ENCODE measurements at places on chromosomes 12 and 14.

- peak; percentile 21 for DNase-seq
These were observed 129.8 kb upstream of the KRR1 start for GRCh38 chr12:75641031-75641780.

GRCh38 chr12:25417071-25417470 lies 136.0 kb downstream of the LMNTD1 start:
- no peak for DNase-seq

DNA sequence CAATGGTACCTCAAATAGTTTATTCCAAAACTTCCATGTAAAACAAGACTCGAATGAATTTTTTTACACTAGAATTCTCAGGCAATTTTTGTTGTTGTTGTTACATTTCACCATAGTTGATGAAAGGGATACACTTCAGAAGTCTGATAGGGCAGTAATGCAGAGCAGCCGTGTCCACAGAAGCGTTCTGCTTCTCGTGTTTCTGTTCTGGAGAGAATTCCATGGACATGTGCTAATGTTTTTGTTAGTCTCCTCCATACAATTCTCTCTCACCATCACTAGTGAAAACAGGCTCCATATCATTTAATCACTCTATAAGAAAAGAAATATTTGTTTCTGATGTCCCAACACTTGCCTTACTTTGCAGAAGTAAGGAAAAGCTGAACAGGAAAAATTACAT lies 606.1 kb downstream of the SLC16A7 start:
- DNase-seq = no peak

DNA sequence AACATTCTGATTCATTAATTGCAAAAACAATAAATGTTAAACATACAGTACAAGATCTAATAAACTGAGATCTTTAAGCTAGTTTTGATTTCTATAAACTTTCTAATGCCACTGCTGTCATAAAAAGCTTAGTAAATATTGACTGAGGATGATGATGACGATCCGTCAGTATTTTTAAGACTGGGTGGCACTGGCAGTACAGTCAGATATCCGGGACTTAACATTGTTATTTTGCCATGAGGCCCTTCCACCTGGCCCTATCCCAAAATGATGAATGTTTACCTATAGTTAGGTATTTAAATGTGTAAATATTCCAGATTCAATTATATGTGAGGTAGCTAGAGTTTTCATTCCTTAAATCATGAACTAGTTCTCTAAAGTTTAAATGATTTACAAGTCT lies 158.5 kb downstream of the FOXA1 start:
- no peak for DNase-seq

- DNase-seq = no peak
These were observed 51.8 kb downstream of the PPP2R5C start for GRCh38 chr14:101813171-101813759.

- no peak for DNase-seq
These were observed 14.8 kb downstream of the OSBPL8 start for GRCh38 chr12:76544601-76545261.

- no peak for DNase-seq
These were observed 314.3 kb downstream of the RAD51B start for GRCh38 chr14:68133856-68134255.

DNA sequence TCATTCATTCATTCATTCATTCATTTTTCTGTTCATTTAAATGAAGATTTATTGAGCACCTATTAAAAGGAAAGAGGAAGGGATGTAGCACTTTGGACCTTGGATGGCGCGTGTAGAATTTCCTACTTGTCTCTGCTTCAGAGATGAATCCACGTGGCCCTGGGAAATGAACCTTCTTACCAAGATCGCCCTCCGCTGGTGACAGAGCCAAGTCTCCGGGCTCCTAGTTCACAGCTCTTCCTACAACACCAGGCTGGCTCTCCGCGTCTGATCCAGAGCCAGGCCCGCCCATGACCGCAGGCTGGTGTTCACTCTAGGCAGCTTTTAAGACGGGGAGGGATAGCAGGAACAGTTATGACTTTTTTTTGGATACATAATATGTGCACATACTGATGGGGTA lies 70.9 kb upstream of the PIWIL1 start:
- no peak for DNase-seq

DNA sequence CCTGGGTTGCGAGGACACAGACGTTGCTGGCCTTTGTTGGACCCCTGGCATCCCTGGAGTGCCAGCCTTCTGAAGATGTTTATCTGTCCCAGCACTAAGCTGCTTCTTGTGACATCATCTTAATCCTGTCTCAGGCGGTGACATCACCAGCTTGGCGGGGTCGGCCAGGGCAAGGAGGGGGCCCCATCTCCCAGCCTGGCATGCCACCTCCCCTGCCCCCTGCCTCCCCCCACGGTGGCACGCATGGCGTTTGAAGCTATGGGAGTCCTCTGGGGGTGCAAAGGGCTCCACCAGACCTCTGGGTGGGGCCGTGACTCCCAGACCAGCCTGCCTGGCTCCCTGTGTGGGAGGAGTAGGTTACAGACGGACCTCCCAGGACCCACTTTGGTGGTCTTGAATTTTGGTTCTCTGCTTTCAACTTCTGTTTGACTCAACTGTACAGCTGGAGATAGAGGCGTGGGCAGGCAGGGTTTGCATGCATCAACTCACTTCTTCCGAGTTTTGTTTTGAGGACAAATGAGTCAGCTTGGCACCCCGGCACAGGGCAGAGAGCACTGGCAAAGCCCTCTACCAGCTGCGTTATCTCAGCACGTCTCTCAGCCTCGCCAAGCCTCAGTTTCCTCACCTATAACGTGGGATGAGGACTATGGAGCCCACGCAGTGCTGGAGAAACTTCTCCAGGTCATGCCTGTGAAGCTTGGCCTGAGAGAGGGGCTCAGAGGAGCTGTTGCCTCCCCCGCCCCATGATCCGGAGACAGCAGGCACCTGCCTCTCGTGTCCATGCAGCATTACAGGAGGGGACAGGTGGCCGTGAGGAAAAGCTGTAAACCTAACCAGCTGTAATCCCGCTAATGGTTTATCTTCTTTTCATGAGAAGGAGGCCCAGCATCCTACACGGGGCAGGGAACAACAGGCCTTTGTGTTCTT lies 38.8 kb upstream of the EML1 start:
- DNase-seq = no peak

DNA sequence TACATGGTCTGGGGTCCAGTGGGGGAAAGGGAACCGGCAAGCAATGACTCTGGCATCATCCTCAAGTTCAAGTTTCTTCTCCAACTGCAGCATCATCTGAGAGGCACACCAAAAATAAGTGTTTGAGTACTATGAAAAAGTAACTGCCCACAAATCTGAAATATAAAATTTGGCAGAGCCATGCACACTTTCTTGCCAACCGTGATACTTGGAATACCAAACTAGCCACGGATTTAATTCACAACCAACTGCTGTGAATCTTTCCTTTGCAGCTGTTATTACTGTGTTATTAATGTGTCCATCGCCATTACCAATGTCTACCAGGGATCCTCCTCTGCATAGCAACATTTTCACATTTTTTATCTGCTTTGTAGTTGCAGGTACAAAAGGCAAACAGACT lies 74.6 kb downstream of the GXYLT1 start:
- no peak for DNase-seq

DNA sequence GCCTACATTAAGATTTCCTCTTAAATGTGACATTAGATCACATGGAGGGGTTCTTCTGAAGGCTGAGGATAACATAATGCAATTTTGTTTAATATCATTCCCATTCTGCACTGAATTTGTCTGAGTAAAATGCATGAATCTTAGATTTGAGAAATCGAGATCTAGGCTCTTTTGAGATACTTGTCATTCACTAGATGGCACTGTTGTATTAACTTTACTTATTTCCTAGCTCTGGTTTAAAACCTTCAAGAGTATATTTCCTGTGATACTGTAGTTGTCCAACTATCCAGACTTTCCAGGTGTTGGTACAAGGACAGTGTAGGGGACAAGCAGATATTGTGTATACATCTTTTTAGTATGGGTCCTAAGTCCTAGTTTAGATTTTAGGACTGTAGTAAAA lies 91.7 kb upstream of the SEL1L start:
- DNase-seq = no peak

DNA sequence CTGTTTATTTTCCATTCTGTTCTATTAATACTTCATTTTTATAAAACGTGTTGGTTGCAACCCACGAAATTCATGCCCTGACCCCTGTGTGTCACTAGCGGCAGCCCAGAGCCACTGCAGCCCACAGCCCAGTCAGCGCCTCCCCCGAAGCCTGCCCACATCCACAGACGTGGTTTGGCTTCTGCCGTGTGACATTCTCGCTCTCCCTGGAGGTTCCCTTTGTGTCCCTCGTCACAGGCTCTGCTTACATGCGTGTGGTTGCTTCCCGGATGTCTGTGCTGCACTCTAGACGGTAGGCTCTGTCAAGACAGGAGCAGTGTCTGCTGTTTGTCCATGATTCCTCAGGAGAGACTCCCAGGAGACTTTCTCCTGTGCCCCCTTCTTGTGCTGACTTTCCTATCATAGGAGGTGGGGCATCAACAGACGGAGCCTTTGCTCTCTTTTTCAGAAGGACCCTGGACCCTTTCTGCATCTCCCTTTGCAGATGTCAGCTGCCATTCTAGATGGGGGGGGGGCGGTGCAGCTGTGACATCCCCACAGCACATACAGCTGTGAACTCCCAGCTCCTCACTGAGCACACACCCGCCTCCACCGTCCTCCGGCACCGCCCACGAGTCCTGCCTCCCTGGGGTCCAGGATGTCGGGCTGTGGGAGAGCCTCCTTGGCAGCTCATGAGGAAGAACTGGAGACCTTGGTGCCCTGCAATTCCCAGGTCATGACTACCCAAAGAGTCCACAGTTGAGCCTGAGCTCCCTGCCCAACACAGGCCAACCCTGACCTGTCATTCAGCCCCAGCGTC lies 36.8 kb upstream of the PIWIL1 start:
- no peak for DNase-seq

DNA sequence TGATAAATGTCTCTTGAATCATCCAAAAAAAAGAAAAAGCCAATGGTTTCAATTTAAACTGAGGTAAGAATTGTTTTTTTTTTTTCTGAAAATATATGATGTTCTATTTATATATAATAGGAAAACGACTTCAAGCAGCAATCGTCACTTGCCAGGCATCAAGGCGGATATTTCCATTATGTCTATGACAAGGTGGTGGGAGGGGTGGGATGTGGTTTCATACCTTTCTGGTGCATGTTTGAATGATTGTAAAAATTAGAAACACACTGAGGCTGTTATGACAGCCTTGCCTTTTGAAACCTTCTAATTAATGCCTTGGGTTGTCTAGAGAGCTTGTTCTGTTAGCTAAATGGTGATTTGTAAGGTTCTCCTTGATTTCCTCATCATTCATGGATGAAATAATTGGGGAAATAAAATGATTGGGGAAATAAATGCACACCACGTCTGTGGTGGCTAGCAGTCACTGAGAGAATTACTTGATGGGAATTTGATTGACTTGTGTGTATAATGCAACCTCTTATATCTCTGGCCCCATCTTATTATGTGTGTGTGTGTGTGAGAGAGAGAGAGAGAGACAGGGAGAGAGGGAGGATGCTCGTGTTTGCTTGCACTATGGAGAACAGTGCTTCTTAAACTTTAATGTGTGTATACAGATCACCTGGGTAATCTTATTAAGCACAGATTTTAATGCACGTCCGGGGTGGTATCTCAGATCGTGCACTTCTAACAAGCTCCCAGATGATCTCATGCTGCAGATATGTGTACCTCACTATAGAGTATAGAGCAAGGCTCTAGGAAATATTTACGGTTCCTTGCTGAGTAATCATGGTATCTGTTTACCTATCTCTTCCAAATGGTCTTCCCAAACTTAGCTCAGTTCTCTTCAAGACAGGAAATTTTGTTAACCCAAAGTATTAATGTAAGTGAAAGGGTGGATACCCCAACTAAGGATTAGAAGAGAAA lies 502.6 kb downstream of the DIO2 start:
- DNase-seq = no peak

DNA sequence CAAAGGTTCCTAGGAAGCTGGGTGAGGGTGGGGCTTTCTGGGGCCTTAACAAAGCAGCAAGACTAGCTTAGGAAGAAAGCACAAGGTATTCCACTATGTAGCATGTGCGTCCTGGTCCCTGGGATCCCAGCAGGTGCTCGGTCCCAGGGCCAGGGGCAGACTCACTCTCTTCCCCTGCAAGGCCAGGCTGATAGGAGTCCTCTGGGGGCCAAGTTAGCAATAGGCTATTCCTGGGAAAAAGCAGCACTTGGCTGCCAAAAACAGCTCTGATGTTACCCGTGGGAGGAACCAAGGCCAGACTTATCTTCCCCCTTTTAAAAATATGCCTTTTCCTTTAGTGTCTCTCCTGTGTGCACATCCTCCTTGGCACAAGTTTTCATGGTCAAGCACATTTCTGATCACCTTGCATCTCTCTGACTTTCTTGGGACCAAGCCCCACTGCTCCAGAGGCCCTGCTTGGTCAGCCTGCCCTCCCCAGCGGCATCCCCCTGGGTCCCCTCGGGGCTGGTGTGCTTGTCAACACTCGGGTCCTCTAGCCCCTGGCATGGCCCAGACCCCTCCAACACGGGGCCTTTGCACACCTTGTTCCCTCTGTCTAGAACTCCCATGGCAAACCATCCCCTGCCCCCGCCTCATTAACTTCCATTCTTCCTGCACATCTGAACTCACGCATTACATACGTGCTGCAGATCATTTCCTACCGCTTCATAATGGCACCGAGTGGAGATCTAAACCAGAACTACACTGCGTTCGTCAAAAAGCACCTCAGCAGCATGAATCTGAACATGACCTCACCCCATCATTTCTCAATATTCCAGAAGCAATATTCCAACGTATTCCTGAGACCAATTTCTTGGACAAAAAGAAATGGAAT lies 21.9 kb downstream of the CCDC92 start:
- DNase-seq = no peak

DNA sequence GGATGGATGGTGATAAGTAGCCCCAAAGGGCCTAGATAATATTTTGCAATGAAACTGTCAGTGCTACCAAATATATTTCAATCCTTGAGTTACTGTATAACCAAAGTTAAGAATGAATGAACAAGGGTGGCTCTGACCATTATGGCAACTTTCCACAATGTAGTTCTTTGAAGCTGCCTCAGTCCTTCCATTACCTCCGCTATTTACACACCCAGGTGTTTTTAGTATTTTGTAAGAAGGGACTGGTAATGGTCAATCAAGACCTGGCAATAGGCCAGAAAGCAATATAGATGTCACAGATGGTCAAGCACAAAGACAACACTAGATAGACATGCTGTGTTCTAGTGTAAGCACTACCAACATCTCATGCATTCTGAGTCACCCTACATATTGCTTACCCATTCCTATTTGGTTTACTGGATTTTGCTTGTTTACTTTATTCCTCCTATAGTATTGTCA lies 16.3 kb downstream of the DUSP16 start:
- DNase-seq = no peak
